ENCODE measurements at places on chromosomes 6 and 20.

- DNase-seq: no peak
Observed at GRCh38 chr6:167979436-167980139, 17.9 kb upstream of the KIF25 start.

DNA sequence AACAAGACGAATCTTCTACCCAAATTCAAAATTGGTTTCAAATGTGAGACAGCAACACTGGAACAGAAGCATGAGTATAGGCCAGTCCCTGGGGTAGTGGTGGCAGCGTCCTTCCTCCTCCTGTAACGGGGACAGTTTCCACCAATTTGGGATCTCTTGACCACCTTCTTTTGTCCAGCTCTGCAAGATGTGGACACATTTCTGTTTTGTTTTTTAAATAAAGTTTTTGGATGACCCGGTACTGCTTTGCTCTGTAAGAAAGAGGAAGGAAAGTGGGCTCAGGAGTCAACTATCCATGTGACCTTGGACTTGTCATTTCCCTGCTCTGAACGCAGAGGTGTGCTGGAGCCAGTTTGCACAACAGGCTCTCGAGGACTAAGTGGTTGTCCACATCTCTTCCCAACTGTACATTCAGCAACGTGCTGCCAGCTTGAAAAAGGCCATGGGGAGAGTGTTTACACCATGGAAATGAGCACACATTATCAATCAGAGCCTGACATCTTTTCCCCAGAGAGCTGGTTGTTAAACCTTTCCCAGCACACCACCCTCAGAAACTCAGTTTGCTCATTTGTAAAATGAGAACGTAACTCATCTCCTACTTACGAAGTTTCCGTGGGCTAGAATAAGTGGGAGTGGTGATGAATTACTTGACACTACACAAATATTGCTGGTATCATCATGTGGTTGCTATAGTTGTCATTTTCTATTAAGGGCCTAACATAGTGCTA is 66.5 kb downstream of the ADTRP start:
- DNase-seq: no peak

- DNase-seq: no peak
Observed at GRCh38 chr20:37229357-37229756, 32.3 kb downstream of the GHRH start.

DNA sequence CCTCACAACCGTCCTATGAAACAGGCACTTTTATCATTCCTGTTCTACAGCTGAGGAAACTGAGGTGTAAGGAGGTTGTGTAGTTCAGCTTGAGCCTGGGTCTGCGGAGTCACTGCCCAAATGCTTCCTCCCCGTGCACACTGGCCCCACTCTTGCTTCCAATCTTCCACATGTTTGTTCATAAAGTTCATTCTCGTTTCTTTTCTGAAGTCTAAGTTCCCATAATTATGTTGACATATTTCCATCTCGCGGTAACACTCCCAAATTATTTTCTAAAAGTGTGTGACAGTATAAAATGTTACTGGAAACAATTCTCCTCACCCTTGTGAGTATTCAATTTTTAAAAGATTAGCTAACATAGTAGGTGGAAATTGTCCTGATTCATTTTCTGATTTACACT is 106.9 kb downstream of the SLC22A3 start:
- no peak for DNase-seq

GRCh38 chr20:57594092-57594951 is 25.9 kb downstream of the ZBP1 start:
- peak; percentile 73 for DNase-seq

- peak; percentile 62 for DNase-seq
Observed at GRCh38 chr6:53956068-53956711, 155.1 kb upstream of the MLIP start.

DNA sequence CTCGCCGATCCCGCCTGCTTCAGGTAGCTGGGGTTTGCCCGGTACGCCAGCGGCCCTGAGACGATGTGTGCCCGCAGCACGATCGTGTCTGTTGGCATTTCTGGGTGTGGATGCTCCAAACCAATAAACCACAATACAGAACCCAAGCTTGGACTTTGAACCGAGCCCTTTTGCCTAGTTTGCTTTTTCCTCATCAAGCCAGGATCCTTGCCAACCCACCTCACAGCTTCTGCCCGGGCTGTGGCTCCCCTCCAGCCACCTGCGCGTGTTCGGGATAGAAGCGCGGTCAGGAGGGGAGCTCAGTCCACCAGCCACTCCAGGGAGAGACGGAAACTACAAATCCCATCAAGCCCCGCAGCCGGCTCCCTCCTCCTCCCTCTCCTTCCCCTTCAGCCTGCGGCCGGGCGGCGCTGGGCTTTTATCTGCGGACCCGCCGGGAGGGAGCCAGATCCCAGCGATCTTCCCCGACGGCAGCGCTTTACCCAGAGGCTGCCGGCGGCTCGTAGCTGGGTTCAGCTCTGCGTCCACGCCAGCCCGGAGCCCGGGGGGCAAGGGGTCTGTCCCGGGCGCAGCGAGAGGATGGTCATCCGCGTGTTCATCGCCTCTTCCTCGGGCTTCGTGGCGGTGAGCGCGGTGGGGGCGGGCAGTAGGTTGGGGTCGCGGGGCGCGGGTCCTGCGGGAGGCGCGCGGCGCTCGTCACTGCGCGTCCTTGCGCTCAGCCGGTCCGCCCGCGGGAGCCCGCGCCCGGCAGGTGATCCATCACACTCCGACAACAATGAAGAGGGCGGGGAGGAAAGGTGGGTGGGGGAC is at the start of gene SH3BGRL2:
SH3BGRL2 (plus strand) TSS at position 447 of the 810 bp plus-strand sequence; CDS start at position 580, 133 bp downstream.
- peak; percentile 77 for DNase-seq

DNA sequence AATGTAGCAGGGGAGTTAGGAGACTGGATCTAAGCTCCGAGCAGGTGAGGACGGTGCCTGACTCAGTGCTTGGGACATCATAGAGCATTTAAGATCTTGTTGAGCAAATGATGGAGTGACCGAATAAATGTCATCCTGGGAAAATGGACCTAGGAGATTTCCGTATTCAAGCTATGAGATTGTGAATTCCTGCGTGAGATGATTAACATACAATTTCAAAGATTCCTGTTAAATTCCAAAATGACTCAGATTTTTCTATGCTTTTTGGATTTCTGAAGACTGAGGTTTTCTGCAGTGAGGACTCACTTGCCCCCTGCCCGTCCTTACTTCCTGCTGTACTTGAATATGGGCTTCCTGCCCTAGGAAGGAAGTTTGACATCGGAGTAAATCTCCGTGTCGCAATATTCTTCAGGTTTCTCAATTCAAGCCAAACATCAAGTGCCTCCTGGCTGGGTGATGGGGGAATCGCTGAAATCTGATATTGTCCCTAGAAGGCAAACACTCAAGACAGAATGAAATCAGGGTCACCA is 5.2 kb downstream of the SYTL3 start:
- DNase-seq: peak; percentile 49

DNA sequence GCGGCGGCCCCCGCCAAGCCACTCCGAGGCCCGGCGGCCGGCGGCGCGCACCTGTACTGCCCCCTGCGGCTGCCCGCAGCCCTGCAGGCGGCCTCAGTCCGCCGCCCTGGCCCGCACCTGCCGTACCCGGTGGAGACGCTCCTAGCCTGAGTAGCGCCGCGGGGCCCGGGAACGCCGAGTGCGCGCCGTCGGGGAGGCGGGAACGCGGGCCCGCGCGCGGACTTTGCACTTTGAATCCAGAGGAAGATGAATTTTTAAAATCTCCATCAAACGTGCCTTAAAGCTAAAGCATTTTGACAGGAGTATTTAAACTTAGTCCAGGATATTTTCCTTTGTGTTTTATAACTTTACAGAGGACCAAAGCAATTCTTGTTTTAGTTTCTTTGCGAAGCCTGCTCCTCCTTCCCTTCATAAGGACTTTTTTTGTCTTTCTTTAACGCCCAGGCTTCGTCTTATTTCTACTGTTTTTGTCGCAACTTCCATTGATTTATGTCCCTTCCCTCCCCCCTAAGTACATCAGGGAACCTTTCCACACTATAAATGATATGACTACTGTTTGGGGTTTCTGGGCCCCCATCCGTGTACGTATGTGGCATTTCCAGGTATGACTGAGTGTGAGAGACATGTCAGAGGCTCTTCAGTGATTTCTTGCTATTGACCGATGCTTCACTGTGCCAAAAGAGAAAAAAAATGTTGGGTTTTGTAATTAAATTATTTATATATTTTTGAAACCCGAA is 2.0 kb downstream of the FOXQ1 start:
- no peak for DNase-seq

- DNase-seq: no peak
Observed at GRCh38 chr6:119379809-119380208, 30.2 kb upstream of the MAN1A1 start.

DNA sequence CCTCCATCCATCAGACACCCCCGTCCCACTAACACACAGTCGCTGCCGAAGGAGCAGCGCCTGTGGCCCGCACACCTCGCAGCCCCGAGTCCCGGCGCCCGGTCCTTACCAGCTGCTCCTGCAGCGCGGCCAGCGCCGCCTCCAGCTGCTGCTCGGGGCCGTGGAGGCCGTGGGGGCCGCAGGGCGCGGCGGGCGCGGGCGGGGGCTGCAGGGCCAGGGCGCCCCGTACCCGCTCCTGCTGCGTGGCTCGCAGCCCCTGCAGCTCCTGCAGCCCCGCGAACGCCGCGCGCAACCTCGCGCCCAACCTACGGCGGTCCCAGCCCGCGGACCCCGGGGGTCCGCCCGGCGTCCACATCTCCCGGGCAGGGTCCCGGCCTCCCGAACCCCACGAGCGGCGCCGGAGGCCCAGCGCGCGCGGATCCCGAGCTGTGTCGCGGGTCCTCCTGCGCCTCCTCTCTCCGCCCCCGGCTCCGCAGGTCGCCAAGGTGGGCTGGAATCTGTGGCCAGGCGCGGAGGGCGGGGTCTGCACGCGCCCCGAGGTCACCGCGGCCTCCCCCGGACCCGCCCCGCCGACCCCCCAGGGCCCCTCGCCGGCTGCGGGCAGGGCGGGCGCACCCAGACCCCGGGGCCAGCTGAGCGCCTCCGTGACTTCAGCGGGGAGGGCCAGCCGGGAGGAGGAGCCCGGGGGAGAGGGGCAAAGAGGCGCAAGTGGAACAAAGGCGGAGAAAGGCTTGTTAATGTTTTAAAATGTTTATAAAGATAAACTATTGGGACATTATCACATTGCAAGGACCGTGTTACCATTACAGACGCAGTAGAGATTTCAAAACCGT is at the start of gene DACT2:
DACT2 (minus strand) TSS at position 499 of the 833 bp plus-strand sequence; CDS start at position 355, 144 bp downstream.
- no peak for DNase-seq

GRCh38 chr20:24951536-24952083 is 2.5 kb downstream of the CST7 start:
- DNase-seq: no peak

DNA sequence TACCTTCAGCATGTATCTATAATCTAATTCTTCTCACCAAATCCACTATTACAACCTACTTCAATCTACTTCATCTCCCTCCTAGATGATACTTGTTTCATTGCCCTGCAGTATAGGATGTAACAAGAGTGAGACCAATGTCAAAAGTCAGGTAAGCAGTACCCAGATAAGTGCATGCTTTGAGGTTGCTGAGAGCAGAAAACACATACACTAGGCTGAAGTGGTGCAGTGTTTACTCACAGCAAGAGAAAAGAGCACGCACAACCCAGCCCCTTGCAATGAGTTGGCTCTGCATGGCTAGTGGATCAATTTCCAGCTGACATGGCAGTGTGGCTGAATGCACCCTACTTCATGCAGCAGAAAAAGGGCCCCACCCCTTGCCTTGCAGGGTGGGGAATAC is 199.9 kb downstream of the EPHA7 start:
- no peak for DNase-seq

- DNase-seq: no peak
Observed at GRCh38 chr20:59613861-59614260, 9.5 kb downstream of the PHACTR3 start.

DNA sequence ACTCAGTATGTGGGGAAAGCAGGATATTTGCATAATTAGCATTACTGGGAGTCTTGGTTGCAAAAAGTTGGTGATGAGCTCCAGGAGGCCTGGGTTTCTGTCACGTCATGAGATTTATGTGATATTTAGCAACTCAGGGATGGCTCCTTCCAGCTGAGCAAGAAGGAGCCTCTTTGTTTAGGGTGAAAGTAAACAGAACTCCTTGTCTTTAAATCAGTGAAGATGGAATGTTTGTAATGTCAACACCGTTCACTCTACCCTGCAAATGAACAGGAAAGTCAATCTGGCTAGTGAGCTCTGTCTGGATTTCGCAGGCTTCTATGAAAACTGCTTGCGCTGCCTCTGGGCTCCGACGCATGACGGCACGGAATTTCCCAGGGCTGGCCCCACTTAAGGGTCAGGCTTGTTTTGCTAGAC is 86.9 kb downstream of the PXDC1 start:
- no peak for DNase-seq

GRCh38 chr6:132202574-132202973 is 198.7 kb downstream of the MOXD1 start:
- DNase-seq: peak; percentile 64

GRCh38 chr20:64065974-64066343 is 3.0 kb downstream of the TCEA2 start:
- peak; percentile 89 for DNase-seq

GRCh38 chr6:55518529-55519060 is 60.4 kb downstream of the HMGCLL1 start:
- DNase-seq: no peak

GRCh38 chr6:41712651-41713103 is 22.7 kb downstream of the TFEB start:
- DNase-seq: no peak

GRCh38 chr6:47414423-47415167 is 63.0 kb upstream of the CD2AP start:
- DNase-seq: peak; percentile 10

GRCh38 chr6:168105813-168106632 is 27.0 kb upstream of the FRMD1 start:
- no peak for DNase-seq

GRCh38 chr6:90199900-90200299 is 96.7 kb downstream of the BACH2 start:
- DNase-seq: no peak

DNA sequence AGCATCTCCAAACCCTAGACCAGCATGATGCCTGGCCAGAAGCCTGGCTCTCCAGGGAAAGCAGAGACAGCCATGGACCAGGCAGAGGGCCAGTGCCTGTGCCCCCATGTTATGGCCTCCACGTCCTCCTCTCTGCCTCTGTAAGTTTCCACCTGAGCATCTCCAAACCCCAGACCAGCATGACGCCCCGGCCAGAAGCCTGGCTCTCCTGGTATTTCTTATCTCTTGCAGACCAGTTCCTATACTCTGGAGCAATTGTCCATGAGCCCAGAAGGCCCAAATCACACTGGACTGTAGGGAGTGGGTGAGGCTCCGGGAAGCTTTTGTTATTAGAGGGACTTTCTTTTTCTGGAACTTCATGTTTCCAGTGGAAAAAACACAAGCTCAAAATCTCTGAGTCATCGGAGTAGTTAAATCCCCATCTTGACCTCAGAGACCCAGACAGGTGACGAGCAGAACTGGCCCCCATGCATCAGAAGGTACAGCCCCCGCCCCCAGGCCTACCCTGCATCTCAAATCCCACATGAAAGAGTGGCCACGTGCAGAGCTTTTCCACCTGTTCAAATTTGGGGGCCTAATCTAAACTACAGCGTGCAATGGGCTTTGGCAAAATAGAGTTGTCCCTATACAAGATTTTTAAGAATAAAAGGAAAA is 110.2 kb upstream of the FOXQ1 start:
- DNase-seq: no peak

DNA sequence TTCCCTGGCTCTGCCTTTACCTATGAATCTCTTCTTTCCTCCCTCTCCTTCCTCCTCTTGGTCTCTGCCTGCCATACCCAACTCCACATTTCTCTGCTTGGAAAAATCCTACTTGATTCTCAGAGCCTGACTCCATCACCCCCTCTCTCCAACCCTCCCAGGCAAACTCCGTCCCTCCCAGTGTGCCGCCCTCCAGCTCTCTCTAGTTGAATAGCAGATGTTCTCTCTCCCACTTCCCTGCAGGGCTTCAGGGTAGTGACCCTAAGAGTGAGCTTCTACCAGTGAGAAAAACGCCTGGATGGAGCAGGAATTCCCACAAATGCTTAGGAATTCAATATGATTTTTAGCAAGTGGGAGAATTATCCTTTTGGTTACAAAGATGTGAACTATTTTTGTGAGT is 141.6 kb downstream of the MTHFD1L start:
- no peak for DNase-seq

GRCh38 chr20:20953738-20954618 is 152.2 kb downstream of the LINC00237 start:
- DNase-seq: no peak

All from hepatic stellate cell (primary cell).